Vagina (tissue), 2 donors: ENCODE measurements at places on chromosomes 11 and 22.

- no peak within 1 kb of the TSS for H3K27ac ChIP-seq
- H3K27me3 ChIP-seq, result peaks cover 6% of the 10 kb centered on the region
- no peaks in the 10 kb centered on the region for H3K36me3 ChIP-seq
These were observed at the start of gene PTPN5 for GRCh38 chr11:18791207-18791968. TSS of gene PTPN5 (minus strand) at chr11:18791798. CDS start at chr11:18771958, 19,840 bp downstream.

- peak overlapping the region; percentile 40 for H3K27ac ChIP-seq
- H3K4me3 ChIP-seq, result peak overlapping the region; percentile 54
- no peaks in the 10 kb centered on the region for H3K36me3 ChIP-seq
- H3K4me1 ChIP-seq, result peaks cover 22% of the 10 kb centered on the region
- no peaks in the 10 kb centered on the region for H3K27me3 ChIP-seq
These were observed 16.6 kb downstream of the RTN4RL2 start for GRCh38 chr11:57476757-57477506.

DNA sequence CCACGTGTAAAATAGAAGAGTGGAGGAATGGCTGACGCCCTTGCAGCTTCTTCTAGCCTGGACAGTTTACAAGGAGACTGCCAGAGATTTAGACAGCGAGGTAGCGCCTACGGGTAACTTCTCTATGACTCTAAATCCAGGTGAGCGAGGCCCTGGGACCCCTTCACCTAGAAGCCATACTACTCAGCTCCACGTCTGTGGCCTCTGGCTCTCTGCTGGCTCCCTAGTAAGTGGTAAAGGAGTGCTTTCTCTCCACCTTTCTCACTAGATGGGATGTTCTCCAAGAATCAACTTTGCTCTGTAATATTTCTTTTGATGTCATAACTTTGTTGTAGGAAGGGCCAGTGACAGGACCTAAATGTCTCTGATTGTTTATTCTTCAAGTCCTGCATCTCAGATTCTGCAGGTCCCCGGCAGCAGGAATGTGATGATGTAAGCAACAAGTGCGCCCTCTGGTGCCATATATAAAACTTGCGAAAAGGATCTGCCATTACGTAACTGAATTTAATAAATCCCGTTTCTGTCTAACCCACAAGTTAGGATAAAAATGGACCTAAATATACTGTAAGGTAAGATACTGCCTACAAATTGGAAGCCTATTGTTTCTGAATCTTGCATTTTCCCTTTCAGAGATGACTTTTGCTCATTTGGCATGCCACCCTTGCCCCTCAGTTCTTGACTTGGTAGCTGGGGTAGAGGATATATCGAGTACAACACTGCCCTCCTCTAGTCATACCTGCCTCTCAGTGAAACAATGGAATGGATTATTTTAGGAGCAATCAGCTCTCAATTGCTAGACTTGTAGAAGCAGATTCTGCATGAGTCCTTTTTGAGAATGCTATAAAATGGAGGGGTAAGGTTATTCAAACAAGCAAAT lies 11.0 kb upstream of the PTPN5 start:
- no peak overlapping the region for H3K27ac ChIP-seq
- H3K4me1 ChIP-seq, result no peaks in the 10 kb centered on the region
- no peaks in the 10 kb centered on the region for H3K36me3 ChIP-seq
- H3K4me3 ChIP-seq, result no peak overlapping the region
- H3K27me3 ChIP-seq, result no peaks in the 10 kb centered on the region

- peaks cover 40% of the 10 kb centered on the region for H3K4me1 ChIP-seq
- no peak for DNase-seq
- H3K36me3 ChIP-seq, result no peaks in the 10 kb centered on the region
- no peak overlapping the region for H3K4me3 ChIP-seq
- no peak overlapping the region for H3K27ac ChIP-seq
These were observed 5.8 kb downstream of the PKP3 start for GRCh38 chr11:399731-400211.

- no peaks in the 10 kb centered on the region for H3K4me1 ChIP-seq
- H3K4me3 ChIP-seq, result no peak overlapping the region
- no peak for DNase-seq
- no peaks in the 10 kb centered on the region for H3K27me3 ChIP-seq
- H3K27ac ChIP-seq, result no peak overlapping the region
These were observed 744 bp downstream of the PRAME start for GRCh38 chr22:22558071-22558971.

GRCh38 chr11:71191201-71191600 lies 61.2 kb downstream of the SHANK2 start:
- no peak overlapping the region for H3K4me3 ChIP-seq
- H3K27me3 ChIP-seq, result no peaks in the 10 kb centered on the region
- H3K27ac ChIP-seq, result no peak overlapping the region
- H3K36me3 ChIP-seq, result no peaks in the 10 kb centered on the region

DNA sequence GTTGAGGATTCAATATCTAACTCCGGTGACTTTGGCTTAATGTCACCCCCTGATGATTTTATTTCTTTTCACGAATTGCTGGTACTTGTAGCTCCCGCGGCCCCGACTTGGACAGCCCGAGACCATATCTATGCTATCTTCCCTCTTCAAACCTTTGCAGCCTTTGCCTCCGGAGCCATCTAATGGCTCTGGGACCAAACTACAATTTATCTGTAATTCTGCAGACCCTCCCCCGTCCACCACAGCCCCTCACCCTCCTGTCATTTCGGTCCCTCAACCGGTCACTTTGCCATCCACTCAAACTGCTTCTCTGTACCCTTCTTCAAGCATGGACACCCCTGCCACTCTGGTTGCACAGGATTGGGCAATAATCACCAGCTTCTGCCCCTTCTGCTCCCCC lies 25.7 kb upstream of the ALDH3B2 start:
- no peak overlapping the region for H3K27ac ChIP-seq
- no peaks in the 10 kb centered on the region for H3K4me1 ChIP-seq
- H3K4me3 ChIP-seq, result no peak overlapping the region
- DNase-seq, result no peak

DNA sequence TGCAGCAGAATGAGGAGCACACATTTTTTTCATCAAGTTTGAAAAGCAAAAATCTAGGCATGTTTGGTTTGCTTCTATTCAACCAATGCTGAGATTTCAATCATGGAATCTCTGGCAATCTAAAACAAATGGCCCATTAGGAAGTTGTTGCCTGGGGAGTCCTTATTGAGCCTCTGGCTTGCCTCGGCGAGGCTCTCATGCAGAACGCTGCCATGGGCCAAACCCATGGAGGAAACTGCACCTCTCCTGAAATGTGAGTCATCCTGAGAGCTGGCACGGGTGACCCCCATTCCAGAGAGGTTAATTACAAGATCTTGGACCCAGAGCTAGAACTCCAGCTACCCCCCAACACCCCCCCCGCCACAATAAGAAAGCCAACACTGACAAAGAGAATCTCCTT lies 80.7 kb downstream of the MN1 start:
- H3K36me3 ChIP-seq, result no peaks in the 10 kb centered on the region
- DNase-seq, result no peak
- peaks cover 40% of the 10 kb centered on the region for H3K4me1 ChIP-seq
- no peak overlapping the region for H3K27ac ChIP-seq

DNA sequence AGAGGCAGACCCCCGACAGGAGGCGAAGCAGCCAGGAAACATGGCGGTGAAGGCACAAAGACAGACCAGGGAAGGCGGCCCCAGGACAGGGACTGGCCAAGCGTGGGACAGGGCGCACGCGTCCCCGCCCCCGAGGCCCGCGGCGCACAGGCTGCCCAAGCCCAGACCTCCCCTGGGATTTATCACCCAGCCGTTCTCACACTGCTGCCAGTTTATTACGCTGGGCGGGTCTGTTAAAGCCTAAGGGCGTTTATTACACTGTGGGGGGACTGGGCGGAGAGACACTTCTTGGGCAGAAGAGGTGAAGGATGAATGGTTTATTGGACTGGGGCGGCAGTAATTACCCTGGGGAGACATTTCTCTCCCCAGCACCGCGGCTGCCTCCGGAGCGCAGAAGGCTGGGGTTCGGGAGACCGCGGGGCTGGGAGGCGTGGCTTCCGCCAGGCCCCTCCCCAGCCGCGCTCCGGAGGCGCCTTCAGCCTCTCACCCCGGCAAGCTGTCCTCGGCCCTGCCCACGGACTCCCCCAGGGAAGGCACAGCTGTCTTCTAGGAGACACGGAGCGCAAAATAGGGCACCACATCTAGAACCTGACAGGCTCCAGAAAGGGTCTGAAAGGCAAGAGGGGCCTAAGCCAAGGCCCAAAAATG lies 47.1 kb downstream of the SLC22A12 start:
- H3K27me3 ChIP-seq, result no peaks in the 10 kb centered on the region
- no peak for DNase-seq
- peaks cover 16% of the 10 kb centered on the region for H3K4me1 ChIP-seq
- H3K36me3 ChIP-seq, result no peaks in the 10 kb centered on the region
- peak overlapping the region; percentile 15 for H3K4me3 ChIP-seq

- no peaks in the 10 kb centered on the region for H3K36me3 ChIP-seq
- H3K4me3 ChIP-seq, result no peak overlapping the region
These were observed 373.9 kb downstream of the BRD1 start for GRCh38 chr22:49453771-49454170.

DNA sequence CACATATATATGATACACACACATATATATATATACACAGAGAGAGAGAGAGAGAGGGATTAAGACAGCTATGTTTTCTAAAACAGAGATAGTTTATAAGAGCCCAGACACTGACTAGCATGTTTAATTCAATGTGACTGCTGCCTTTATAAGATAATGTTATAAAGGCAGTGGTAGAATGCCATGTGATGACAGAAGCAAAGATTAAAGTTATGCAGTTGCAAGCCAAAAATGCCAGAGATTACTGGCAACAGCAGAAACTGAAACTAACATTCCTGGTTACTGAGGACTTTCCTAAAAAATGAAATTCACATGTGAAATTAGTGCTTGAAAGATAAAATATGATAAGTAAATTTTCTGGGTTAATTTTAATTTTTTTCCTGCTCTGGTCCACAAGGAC lies 1888.9 kb downstream of the LRRC4C start:
- H3K27me3 ChIP-seq, result no peaks in the 10 kb centered on the region
- no peak for DNase-seq
- no peaks in the 10 kb centered on the region for H3K36me3 ChIP-seq
- no peaks in the 10 kb centered on the region for H3K4me1 ChIP-seq

GRCh38 chr22:43753688-43754087 lies 58.4 kb downstream of the EFCAB6 start:
- H3K27me3 ChIP-seq, result no peaks in the 10 kb centered on the region
- no peak overlapping the region for H3K27ac ChIP-seq
- H3K4me3 ChIP-seq, result no peak overlapping the region
- no peaks in the 10 kb centered on the region for H3K36me3 ChIP-seq
- no peaks in the 10 kb centered on the region for H3K4me1 ChIP-seq

DNA sequence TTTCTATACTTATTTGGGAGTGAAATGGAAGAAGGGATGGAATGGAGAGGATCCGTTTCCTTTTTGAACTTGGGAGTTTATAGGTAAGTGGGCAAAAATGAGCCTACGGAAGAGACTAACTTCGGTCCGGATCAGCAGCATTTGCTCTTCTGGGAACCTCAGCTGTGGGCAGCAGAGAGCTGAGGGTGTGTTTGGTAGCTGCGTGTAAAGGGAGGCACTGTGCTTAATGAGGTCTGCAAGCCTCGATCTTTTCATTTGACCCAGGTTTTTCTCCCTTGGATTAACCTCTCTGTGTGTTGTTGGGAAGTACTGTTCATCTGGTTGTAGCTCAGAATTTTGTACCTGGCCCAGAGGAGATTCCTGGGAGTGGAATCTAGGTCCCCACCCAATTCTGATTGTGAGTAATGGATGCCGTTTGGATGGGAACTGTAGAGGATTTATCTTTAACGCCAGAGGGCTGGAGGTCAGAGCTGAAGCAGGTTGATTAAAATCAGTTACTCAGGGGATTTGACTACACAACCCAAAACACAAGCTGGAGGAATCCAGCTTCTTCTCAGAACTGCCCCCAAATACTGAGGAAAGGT lies 201.6 kb upstream of the SORL1-AS1 start:
- peaks cover 27% of the 10 kb centered on the region for H3K4me1 ChIP-seq
- no peak overlapping the region for H3K4me3 ChIP-seq
- H3K27ac ChIP-seq, result peak overlapping the region; percentile 85
- H3K36me3 ChIP-seq, result no peaks in the 10 kb centered on the region

GRCh38 chr11:119795231-119795630 lies 66.2 kb upstream of the NECTIN1 start:
- no peaks in the 10 kb centered on the region for H3K27me3 ChIP-seq
- peaks cover 8% of the 10 kb centered on the region for H3K4me1 ChIP-seq
- H3K36me3 ChIP-seq, result no peaks in the 10 kb centered on the region
- H3K27ac ChIP-seq, result no peak overlapping the region
- no peak for DNase-seq

- no peaks in the 10 kb centered on the region for H3K36me3 ChIP-seq
- DNase-seq, result no peak
- H3K4me3 ChIP-seq, result no peak overlapping the region
These were observed 12.4 kb downstream of the SEC14L3 start for GRCh38 chr22:30459181-30460052.

- H3K27ac ChIP-seq, result no peak overlapping the region
- H3K27me3 ChIP-seq, result no peaks in the 10 kb centered on the region
- H3K4me3 ChIP-seq, result no peak overlapping the region
- H3K36me3 ChIP-seq, result peaks cover 3% of the 10 kb centered on the region
- peaks cover 14% of the 10 kb centered on the region for H3K4me1 ChIP-seq
These were observed 16.2 kb downstream of the MISFA start for GRCh38 chr11:18615628-18616392.

DNA sequence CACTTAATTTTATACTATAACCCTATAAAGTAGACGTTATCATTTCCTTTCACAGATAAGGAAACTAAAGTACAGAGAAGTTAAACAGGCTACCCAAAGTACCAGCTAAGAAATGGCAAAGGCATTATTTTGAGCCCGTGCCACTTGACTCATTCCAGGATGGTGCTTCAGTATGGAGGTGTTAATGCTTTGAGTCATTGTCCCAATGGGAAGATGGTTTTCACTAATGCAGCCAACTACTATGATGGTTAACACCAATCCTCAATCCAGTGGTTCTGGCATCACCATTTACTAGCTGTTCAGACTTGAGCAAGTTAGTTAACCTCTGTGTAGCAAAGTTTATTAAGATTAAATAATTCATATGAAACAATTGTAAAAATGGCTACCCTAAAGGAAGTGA lies 123.1 kb upstream of the SLC5A12 start:
- H3K4me3 ChIP-seq, result no peak overlapping the region
- H3K36me3 ChIP-seq, result no peaks in the 10 kb centered on the region
- no peak overlapping the region for H3K27ac ChIP-seq
- peaks cover 80% of the 10 kb centered on the region for H3K4me1 ChIP-seq

GRCh38 chr11:303363-303762 lies 4.0 kb upstream of the IFITM5 start:
- peaks cover 8% of the 10 kb centered on the region for H3K27me3 ChIP-seq
- H3K4me1 ChIP-seq, result peaks cover 23% of the 10 kb centered on the region
- H3K27ac ChIP-seq, result no peak overlapping the region
- H3K36me3 ChIP-seq, result no peaks in the 10 kb centered on the region
- no peak for DNase-seq
